ENCODE measurements at places on chromosomes 1 and 21.

DNA sequence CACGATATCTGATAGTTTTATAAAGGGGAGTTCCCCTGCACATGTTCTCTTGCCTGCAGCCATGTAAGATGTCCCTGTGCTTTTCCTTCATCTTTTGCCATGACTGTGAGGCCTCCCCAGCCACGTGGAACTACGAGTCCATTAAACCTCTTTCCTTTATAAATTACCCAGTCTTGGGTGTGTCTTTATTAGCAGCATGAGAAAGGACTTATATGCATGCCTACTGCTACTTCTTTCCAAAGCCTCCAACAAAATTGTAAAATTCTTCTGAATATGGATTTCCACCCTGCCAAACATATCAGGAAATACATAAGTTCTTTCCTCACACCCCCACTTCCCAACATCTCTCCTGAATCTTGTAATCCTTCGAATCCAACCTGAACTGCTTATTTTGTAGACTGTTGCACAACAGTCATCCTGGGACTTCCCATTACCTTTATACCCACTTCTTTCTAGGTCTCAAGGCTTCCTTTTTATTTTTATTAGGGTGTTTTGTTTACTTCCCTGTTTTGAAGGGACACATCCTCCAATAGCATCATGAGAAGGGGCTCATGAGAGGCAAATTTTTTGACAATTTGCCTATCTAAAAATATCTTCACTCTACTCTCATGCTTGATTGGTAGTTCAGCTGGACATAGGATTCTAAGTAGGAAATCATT, 67.5 kb upstream of the MUTYH start:
- DNase-seq, result no peak

DNA sequence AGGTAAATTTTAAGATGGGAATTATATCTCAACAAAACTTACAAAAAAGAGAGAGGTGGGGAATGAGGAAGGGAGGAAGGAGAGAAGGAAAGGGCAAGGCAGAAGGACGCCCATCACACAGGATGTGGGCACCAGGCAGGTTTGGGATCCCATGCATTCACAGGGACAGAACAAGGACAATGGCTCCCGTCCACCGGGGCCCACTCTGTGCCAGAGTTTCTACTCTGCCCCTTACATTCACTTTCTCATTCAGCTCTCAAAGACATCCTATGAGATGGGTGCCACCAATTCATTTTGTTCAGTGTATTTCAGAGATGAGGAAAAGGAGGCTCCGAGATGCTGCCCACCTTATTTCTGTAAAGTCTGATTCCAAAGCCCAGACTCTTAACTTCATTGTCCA, 7.4 kb downstream of the CLEC20A start:
- DNase-seq, result no peak

DNA sequence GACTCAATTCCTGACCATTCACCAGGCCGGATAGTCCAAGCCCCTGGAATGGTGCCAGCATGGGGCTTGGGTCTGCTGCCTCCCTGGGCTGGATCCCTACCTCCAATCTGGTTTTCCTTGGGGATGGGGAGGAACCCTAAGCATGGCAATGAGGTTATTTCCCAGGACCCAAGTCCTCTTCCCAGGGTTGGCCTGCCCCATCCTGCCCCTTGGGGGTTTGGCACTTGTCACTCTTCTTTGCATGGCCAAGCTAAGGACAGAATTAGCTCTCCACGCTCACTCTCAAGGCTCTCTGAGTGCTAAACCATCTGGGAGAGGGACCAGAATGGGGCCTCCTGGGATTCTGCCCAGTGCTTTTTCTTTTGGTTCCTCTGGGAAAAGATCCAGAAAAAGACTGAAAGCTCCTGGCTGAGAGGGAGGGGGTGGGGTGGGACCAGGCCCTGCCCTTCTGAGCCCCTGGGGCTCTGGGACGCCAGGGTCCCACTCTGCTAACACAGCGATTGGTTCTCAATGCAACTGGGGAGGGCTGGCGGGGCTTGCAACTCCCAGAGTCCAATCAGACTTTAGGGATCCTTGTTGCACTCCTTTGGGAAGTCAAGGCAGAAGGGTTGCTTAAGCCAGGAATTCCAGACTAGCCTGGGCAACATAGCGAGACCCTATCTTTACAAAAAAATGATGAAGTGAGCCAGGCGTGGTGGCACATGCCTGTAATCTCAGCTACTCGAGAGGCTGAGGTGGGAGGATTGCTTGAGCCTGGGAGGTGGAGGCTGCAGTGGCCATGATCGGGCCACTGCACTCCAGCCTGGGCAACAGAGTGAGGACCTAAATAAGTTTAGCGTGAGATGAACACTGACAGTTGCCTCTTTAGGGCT, 52.7 kb downstream of the DHRS3 start:
- DNase-seq, result no peak

DNA sequence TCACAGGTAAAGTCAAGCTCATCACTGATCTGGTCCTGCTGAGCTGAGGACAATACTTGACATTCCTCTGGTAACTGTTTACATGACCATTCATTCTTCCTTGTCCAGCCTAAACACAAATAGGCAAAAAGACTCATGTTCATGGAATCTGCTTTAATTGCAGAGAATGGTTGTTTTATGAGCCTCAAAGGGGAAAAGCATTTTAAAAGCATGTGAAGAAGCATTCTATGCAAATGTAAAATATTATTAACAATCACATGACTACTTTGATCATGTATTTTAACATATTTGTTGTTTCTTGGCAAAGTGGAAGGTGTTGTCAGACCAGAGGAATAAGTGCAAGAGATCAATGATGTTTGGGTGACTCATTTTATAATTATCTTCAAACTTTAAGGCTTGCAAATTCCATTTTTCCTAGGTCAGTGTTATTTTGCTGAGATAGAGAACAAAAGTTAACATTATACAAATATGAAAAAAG, 133.7 kb downstream of the RUNX1 start:
- no peak for DNase-seq

GRCh38 chr1:167090314-167090942, at the start of gene GPA33:
GPA33 (minus strand) TSS chr1:167090377; CDS start chr1:167090287, 90 bp downstream.
- no peak for DNase-seq

DNA sequence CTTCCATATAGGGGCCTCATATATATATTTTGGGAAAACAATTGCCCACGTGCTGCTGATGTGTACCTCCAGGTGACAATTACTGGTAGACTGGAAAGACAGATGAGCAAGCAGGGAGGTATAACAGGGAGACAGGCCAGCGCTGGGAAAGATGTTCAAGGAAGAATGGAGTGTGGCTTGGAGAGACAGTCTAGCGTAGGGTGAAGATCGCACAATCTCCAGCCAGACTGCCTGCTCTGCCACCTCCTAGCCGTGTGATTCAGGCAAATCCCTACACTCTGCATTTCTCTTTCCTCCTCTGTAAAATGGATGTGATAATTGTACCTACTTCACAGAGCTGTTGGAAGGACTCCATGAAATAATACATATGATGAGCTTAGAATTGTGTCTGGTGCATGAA, 66.1 kb downstream of the TMCO4 start:
- DNase-seq, result no peak

DNA sequence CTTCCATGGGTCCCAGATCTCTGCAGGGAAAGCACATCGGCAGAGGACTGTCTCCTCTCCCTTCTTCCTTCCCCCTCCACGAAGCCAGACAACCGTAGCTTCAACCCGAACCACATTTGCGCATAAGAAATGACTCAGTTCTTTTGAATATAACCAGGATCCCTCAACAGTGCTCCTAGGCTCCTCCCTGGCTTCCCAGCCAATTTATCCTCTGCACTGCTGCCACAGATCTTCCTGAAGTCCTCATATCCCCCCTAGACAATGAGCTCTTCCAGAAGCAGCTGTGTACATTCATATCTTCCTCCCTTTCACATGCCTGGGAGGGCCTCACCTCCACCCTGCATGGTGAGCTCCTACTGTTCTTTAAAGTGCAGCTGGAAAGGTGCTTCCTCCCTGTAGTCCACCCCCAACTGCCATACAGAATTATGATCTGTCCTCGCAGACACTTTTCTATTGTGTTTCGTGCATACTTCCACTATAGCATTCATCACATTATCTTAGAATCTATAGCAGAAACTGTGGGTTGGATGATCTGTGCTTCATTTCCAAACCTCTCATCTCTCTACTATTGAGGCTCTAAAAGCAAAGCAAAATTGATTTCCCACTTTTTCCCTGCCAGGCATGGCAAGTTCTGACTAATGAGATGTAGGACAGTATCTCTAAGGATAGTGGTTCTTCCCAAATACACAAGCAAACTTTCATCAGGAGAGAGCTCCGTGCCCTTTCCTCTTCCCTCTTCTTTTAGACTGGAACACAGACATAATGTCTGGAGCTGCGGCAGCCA, 179.3 kb upstream of the HMGB4 start:
- DNase-seq, result no peak

DNA sequence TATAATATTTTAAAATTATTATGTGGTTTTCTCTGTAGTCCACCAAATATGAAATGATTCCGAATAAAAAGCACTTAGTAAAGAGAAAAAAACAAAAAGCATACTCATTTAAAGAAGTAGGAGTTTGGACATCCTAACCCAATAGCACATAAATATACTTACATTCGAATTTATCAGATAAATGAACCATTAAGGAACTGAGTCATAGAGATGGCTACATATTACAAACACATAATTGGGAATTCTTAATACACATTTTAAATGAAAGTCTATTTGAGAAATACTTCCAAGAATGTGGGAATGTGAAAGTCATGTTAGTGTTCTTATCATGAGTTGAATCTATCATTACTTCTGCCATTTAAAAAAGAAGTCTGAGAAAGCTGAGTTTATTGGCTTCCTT, 75.0 kb downstream of the USP24 start:
- DNase-seq, result no peak

GRCh38 chr1:20661207-20662109, at the start of gene DDOST:
DDOST (minus strand) TSS chr1:20661369; CDS start chr1:20661350, 19 bp downstream.
- DNase-seq, result peak; percentile 91

DNA sequence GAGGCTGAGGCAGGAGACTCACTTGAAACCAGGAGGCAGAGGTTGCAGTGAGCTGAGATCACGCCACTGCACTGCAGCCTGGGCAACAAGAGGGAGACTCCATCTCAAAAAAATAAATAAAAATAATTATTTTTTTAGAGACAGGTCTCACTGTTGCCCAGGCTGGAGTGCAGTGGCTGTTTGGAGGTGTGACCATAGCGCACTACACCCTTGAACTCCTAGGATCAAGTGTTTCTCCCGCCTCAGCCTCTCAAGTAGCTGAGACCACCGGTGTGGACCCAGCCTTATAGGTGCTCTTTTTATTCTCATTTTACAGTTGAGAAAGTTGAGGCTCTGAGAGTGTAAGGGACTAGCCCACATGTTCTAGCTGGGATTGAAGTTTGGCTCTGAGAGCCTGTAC, 15.6 kb upstream of the GRHL3 start:
- no peak for DNase-seq

DNA sequence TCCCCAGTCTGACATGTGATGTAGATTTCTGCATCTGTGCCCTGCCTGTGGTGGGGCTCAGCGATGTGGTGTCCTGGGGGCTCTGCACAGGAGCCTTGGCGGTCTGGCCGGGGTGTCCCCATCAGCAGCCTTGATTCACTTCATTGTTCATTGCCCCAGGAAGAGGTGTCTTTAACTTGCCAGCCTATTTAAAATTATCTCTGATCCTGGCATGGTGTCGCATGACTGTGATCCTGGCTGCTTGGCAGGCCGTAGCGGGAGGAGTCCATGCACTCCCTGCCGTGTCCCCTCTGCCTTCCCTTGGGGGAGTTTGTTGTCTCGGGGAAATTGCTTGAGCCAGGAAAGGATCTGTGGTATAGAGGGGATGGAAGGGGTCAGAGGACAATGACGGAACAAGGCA, 59.9 kb downstream of the TRIM11 start:
- DNase-seq, result no peak

GRCh38 chr1:8092657-8093056, 66.5 kb upstream of the ERRFI1 start:
- DNase-seq, result no peak

DNA sequence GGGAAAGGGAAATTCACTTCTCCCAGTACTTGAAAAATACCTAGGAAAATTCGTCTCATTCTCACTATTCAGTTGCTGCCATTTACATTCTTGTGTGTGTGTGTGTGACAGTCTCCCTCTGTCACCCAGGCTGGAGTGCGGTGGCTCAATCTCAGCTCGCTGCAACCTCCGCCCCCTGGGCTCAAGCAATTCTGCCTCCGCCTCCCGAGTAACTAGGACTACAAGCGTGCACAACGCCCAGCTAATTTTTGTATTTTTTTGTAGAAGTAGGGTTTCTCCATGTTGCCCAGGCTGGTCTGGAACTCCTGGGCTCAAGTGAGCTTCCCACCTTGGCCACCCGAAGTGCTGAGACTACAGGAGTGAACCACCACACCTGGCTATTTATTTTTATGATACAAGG, 1.2 kb downstream of the SNAPIN start:
- DNase-seq, result no peak

DNA sequence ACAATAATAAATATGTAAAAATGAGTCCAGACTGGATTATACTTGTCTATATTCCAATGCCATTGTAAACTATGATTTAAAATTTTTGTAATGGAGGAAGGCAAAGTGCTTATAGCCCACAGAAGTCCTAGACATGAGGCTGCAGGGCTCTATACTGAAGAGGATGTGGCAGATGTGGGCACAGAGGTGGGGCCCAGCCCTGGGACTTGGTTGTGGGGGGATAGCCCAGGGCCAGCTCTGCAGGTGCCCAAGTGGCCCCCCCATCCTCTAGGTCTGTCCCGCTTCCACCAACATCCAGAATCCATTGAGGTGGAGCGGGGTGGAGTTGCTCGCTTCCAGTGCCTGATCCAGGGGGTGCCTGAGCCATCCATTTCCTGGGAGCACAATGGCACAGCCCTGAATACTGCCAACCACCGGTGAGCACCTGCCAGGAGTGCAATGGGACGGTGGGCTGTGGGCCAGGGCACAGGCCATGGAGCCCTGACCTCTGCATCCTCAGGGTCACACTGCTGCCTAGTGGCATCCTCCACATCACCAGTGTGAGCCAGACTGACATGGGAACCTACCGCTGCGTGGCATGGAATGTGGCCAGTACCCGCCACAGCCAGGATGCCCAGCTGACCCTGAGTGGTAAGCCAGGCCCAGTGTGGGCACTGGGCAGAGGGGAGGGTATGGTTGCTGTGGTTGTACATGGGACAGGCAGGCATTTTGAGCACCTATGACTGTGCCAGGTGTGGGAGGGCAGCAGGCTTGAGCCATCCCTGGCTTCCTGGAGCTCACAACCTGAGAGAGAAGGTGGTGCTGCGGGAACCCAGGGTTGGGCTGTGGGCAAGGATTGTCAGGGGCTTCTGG, 21.0 kb downstream of the SLC27A3 start:
- DNase-seq, result peak; percentile 35
